ENCODE measurements at places on chromosomes 3 and 15.
A peak's percentile ranks its signal among the peaks of the same experiment; 100 is the strongest.

GRCh38 chr3:50516440-50516871 lies 13.0 kb upstream of the CACNA2D2 start:
- peak; percentile 44 for DNase-seq

- no peak for DNase-seq
Observed at GRCh38 chr3:132342610-132343009, 25.4 kb downstream of the ACP3 start.

DNA sequence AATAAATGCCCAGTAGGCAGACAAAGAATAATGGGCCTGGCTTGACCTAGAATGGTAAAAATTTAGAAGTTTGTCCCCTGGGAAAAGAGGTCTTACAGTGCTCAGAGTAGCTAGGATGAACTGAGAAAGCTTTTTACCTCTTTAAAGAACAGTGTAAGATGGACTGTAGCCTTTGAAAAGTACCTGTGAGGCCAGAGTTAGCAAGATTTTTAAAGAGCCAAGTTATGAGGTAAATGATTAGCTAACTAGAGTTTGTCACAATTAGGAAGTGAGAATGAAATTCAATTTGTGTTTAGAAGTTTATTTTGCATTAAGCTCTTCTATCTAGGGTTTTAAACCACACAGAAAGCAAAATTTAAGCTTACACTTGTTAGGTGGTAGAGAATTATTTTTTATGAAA lies 480.9 kb downstream of the ZIC1 start:
- no peak for DNase-seq

- DNase-seq: peak; percentile 10
Observed at GRCh38 chr3:158217992-158218391, 108.1 kb downstream of the RSRC1 start.

GRCh38 chr3:194675081-194675640 lies 3.2 kb upstream of the LSG1 start:
- DNase-seq: peak; percentile 24

All from NCI-H69 (cell line).